ENCODE measurements at places on chromosomes 12 and 14.

GRCh38 chr12:52687497-52688385, 7.5 kb upstream of the KRT1 start:
- DNase-seq, result no peak

DNA sequence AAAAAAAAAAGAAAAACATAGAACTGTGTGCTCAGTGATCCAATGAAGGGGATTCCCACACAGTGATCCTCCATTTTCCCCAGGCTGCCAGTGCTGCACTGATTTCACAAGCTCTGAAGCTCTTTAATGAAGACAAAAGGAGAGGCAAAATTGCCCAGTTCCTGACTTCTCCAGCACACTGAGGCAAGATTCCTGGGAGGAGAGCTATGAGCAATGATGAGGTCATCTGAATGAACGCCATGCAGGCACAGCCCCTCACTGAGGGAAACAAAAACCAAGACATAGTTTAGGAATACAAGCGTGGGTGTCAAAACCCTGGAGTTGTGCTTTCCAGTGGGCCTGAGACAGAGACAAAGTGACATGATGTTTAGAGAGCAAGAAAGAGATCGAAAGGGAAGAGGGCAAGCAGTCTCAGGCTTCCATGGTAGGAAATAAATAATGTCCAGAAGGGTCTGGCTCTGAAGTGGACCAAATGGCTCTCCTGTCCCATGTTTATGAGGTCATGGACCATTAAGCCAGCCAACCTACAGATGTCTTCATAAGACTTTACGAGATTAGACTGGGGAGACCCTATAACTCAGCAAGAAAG, 40.9 kb upstream of the SMUG1 start:
- DNase-seq, result peak; percentile 90

GRCh38 chr12:40226705-40227104, 1.9 kb downstream of the LRRK2 start:
- DNase-seq, result peak; percentile 78

- DNase-seq, result peak; percentile 46
Observed at GRCh38 chr12:111304642-111305071, 64.2 kb downstream of the PHETA1 start.

DNA sequence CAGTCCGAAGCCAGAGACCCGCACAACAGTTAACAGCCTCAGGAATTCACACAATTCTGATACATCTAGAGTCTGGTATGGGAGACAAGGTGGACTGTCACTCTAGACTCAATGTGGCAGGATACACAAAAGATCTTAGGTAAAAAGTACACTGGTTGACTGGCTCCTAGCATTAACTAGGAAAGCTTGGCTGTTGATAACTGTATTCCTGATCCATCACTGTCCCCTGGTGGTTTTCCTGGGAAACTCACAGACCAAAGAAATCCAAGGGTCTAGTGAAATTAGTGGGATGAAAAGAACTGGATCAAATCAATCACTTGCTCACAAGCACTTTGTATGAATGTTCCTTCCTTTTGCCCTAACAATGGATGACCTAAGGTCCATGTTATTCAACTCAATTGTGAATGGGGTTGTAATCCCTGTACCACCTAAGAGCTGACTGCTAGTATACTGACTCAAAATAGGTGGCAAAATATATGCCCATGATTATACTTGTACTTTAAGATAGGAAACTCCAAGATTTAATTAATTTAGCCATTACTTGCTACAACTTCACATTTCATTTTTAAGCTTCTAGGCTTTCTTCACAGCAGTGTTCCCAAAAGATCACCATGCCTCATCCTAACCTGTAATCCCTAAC, 14.0 kb downstream of the NPC2 start:
- no peak for DNase-seq

- no peak for DNase-seq
Observed at GRCh38 chr14:97477353-97477752, 680.2 kb downstream of the VRK1 start.

DNA sequence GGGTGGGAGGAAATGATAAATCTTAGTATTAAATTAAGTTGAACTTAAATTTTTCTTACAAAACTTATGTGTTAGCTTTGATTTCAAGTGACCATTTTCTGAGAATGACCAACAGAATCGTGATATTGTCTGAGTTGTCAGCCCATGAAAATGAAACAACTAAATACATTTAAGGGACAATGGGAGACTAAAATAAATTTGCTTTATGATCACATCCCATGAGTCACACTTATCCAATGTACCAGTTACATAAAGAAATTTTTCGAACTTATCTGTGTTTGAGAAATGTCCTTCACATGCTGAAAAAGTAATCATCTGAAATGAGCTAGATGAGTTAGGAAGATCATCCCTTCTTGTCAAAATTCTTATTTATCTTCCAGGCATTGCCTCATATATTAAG, 415.9 kb upstream of the SYT1 start:
- no peak for DNase-seq

DNA sequence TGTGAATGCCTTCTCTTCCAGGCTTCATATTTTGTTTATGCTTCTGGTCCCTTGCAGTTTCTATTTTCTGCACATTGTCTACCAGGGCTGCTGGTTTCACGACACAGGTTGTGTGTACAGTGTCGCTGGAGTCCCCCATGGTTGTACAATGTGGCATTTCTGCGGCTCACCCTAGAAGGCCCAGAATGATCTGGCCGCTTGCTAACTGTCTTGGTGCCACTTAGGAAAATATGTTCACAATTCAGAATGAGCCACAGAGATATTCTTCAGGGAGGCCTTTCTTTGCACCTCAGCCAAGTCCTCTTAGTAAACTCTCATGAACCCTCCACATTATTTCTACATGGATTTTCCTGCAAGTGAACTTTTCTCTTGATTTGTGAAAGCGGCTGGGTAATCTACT, 195.4 kb downstream of the SUDS3 start:
- DNase-seq, result no peak

- DNase-seq, result peak; percentile 82
Observed at GRCh38 chr12:66055837-66056319, 74.7 kb downstream of the LLPH start.

DNA sequence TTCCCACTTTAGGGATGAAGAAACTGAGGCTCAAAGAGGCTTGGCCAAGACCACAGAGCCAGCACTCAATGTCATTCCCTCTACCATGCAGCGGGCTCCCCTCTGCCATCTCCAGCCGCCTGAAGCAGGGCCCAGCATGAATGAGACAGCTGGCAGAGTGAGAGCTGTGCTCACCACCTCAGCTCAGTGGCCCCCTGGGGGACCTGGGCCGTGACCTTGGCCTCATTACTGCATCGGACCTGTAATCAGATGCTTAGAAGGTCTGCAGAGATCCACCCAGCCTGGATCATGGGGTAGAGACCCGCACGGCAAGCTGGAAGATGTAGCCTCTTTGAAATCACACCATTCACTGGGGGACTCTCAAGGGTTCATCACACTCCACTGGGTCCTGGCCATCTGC, 22.7 kb upstream of the CORO1C start:
- DNase-seq, result no peak

GRCh38 chr12:113077057-113077858, 20.7 kb downstream of the DTX1 start:
- DNase-seq, result no peak

Data from suppressor macrophage treated with lipopolysaccharide for 4 hours (primary cell).